Inflammatory macrophage treated with lipopolysaccharide for 1 hour (primary cell): ENCODE measurements at places on chromosomes 2 and 18.

DNA sequence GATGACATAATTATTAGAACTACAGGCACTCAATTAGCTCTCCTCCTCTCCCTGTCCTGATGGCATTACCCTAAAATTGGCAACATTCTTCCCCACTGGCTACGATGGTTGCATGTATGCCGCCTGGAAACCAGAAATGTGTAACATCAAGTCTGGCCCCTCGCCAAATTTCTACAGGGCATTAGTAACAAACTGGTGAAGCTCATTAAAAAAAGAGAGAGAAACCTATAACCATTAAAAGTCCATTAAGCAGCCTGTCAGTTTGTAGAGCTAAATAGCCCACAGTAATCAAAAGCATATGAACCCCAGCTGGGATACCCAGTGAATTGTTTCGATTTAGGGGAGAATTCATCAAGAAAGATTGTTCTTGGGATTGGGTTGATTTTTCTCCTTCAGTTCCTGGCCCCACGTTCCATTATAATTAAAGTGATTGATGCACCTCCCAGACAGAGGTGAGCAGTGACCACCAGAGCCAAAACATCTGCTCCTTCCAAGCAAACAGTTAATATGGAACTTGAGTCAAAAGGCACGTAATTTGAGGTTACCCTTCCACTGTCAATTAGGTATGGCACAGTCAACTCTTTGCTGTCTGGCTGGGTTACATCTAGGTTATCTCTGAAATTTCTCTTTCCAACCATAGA is 208.6 kb downstream of the C1D start:
- no peak for DNase-seq

DNA sequence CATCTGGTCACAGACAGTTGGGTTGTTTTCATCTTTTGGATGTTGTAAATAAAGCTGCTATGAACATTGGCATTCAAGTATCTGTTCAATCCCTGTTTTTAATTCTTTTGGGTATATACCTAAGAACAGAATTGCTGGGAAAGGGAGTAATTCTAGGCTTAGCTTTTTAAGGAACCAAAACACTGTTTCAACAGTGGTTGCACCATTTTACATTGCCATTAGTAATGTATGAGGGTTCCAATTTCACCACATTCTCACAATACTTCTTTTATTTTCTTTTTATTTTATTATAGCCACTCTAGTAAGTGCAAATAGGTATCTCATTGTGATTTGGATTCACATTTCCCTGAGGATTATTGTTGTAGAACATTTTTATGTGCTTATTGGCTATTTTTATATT is 108.9 kb upstream of the GLS start:
- peak; percentile 48 for DNase-seq

DNA sequence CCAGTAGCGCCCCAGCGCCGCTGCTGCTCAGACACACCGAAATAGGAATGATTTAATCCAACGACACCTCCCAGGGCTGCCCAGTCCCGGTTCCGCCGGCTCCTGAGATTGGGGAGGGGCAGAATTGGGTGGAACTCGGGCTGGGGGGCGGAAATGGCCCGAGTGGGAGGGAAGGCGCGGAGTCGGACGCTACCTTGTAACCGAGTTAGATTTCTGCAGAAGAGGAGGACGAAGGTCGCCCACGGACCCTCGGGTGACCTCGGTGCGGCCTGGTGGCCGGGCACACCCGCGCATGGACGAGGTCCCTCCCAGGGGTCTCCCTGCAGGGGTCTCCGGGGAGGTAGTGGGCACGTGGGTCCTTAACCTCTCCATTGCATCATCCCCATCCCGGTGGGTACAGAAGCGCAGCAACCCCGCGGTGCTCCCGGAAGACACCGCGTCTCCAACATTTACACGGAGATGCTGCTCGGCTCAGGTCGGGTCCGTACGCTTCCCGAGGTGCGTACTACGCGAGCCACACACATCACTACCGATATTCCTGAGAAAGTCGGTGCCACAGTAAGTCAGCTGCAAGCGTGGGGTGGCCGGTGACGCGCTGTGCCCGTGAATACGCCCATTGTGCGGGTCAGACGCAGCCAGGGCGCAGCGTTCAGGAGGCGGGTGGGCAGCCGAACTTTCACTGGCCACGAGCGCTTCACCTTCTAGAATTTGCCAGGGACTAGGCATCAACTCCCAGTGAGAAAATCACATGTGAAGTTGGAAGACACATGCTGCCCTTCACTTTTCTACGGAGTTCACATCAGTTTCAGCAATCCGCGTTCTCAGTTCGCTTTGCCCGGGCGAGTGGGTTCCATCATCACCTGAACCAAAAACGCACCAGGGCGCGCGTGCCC is 3.0 kb downstream of the ZNF516 start:
- DNase-seq = no peak

DNA sequence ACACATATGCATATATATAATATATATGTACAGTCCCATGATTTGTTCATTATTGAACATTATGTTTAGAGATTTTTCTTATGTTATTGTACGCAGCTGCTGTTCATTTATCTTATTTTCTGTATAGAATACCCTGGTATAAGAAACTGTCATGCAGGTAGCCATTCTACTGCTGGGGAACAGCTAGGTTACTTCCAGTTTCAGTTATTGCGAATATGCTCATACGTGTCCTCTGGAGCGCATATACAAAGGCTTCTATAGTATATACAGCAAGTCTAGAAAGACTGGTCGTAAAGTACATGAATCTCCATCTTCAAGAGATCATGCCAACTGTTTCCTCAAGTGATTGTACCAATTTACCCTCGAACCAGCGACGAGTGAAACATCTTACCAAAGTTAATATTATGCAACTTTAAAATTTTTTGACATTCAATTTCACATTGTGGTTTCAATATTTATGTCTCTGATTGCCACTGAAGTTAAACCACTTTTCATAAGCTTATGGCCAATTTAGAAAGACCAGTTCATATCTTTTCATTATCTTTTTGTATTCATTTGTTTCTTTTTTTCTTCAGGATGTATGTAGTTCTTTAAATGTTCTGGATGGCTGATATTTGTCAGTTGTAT is 53.5 kb downstream of the RDH14 start:
- no peak for DNase-seq

GRCh38 chr2:160582490-160583145 is 89.0 kb upstream of the RBMS1 start:
- DNase-seq = no peak

- no peak for DNase-seq
Observed at GRCh38 chr2:219918944-219919343, 291.5 kb downstream of the SLC4A3 start.

GRCh38 chr18:58064406-58064998 is 20.5 kb downstream of the NEDD4L start:
- no peak for DNase-seq

GRCh38 chr18:6982398-6982797 is 135.2 kb downstream of the LAMA1 start:
- DNase-seq = no peak

GRCh38 chr2:177403838-177404237 is 11.3 kb downstream of the AGPS start:
- DNase-seq = no peak

DNA sequence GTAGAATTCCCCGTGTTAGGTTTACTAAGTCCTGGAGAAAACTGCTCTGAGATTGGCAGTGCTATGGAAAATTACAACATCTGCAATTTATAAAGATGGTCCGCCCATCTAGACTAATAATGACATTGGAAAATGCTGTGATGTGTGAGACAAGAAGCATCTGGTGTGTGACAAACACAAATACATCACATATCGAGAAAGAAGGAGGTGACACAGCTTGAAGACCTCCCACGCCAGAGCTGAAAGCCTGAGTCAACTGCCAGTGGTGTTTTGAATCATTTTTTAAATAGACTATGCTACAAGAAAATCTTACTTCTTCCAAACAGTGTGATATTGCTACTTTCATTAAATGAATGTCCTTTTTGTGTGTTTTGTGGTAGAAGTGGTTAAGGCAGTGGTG is 8.6 kb upstream of the ANO7 start:
- DNase-seq = no peak

DNA sequence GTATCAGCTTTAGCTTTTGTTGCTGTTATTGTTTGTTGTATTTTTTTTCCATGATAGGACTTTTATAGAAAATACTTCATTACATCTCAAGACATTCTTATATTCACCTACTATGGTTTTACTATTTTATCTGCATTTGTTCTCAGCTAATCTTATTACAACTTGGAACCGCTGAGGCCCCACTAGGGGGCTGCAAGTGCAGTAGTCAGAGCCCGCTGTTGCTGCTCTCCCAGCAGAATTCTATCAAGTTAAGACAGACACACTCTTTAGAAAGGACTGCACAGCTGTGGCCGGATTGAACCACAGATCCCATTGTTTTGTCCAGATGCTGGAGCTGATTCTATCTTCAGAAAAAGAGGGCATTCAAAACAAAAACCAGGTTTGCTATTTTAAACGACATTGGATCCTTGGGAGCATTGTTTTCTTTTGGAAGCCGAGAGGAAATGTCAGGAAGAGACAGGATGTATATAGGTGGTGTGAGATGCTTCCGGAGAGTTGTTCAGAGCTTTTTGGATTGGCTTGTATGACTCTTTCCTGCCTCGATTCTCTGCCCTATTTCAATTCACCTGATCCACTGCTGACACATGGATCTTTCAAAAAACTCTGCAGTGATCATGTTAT is 105.7 kb upstream of the GAREM1 start:
- DNase-seq = no peak

DNA sequence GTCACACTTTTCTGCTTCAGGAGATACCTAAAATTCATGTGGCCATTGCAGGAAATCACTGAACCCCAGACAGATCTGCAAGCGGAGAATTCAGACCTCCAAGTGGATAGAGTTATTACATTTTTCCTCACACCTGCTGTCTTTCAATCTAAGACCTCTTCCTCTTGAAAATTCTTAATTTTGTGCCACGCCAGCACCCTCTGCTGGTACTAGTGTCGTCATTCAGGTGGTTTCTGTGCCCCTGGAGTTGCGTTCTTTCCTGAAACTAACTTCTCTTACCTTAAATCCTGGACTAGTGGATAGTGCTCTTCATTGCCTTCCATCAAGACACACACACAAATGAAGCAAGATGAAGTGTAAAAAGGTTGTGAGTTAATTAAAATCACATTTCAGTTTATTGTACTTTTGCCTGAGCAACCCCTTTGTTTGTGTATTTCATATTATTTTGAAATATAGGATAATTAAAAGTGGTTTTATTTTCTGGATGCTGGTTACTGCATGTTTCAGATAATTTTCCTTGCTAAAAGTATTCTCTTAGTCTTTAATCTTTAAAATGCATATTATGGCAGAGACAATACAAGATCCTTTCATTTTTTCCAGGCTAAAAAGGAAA is 1.6 kb upstream of the DNER start:
- DNase-seq = no peak

- no peak for DNase-seq
Observed at GRCh38 chr2:237470914-237471313, 16.1 kb upstream of the MLPH start.

DNA sequence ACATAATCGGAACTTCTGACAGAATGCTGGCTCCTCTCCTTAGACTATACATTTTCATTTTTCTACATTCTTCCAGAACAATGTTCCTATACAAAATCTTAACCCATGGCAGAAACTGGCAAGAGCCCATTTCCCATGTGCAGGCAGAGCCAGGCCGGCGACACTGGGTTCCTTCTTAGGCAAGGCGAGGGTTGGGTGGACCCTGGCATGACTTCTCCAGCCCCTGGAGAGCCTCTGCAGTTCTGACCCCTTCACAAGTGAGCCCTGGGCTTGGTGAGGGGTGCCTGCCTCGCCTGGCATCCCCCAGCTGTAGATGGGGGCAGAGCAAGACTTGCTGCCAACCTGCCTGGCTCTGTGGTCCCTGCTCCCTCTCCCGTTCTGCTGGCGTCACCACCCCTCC is 5.0 kb downstream of the GYPC start:
- DNase-seq = no peak

DNA sequence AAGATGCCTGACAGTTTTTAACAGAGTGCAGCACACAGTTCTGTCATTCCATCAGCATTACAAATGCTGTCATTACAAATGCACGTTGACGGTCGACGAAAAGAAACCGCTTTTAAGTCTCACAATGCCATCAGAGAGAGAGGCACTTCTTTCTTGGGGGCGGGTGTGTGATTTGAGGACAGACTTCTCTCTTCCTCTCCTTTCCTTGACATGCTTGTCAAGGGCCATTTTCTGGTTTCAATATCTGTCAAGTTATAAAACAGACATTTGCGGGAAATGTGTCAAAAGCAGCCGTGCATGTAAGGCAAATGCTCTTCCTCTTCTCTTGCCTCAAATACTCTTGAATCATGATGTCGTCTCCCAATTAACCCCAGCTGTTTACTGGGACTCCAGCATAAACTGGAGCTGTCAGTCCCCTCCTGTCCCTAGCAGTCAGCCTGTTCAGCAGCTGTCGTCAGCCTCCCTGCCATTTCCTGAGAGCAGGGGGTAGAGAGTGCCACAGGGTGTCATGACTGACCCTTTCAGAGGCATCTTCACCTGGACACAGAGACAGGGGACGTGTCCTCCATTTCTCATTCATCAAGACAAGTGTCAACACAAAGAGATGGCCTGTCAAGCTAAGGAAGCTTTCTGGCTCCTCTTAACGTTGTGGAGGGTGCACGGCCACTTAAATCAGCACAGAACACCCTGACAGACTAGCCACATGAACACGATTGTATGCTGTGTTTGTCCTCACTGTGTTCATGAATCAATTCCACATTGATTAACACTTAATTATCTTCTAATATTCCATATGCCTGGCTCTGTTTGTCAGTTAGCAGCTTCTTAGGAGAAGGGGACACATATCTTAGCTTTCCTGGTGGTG is 305.4 kb upstream of the RAB6C start:
- DNase-seq = no peak

DNA sequence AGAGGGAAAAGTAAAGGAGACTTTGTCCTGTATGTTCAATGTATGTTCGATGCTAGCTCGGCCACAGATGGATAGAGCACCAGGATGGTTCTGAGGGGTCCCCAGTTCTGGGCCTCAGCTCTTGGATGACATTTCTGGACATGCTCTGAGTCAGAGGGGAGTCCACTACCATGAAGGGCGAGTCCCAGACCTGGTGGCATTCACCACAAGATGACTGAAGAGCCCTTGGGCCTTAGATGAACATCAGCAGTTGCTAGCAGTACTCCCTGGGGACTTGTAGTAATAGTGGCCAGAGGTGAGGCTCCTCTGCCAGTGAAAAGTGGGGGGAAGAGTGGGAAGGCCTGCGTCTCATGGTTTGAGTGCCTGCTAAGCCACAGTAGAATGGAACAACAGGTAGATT is 109.5 kb downstream of the GRB14 start:
- no peak for DNase-seq

GRCh38 chr2:84194949-84195644 is 264.0 kb downstream of the SUCLG1 start:
- DNase-seq = no peak

DNA sequence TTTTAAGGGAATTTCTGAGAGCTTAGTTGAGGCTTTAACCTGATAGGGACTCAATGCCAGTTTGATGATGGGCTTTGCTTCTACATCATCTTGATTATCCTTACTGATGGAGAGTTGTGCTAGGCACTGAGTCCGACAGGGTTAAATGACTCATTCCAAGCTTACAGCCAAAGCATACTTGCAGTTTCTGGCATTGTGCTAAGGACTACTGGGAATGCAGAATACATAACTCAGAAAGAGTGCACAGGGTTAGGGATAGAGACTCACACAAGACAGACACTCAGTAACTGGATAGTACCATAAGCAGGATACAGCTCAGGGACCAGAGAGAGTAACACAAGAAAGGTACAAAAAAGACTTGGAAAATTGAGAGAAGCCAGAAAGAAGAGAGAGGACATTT is 94.1 kb upstream of the SLC14A2 start:
- DNase-seq = no peak

- DNase-seq = no peak
Observed at GRCh38 chr2:135963841-135964240, 21.6 kb downstream of the DARS1 start.

GRCh38 chr2:77395011-77395410 is 127.2 kb downstream of the LRRTM4 start:
- DNase-seq = no peak
